ENCODE measurements at places on chromosomes 6 and 20.
A peak's percentile ranks its signal among the peaks of the same experiment; 100 is the strongest.

- H3K27ac ChIP-seq, result no peak overlapping the region
- no peak overlapping the region for H3K4me3 ChIP-seq
- peaks cover 64% of the 10 kb centered on the region for H3K27me3 ChIP-seq
- no peaks in the 10 kb centered on the region for H3K36me3 ChIP-seq
Observed at GRCh38 chr20:45291526-45291925, 15.1 kb upstream of the RBPJL start.

GRCh38 chr6:129292836-129293235 is 409.9 kb downstream of the LAMA2 start:
- peaks cover 58% of the 10 kb centered on the region for H3K36me3 ChIP-seq
- no peak overlapping the region for H3K4me3 ChIP-seq
- no peak overlapping the region for H3K27ac ChIP-seq
- H3K4me1 ChIP-seq, result peaks cover 5% of the 10 kb centered on the region
- no peak for DNase-seq

GRCh38 chr6:109178921-109179320 is 83.6 kb downstream of the CEP57L1 start:
- H3K36me3 ChIP-seq, result no peaks in the 10 kb centered on the region
- peaks cover 11% of the 10 kb centered on the region for H3K4me1 ChIP-seq
- no peak overlapping the region for H3K4me3 ChIP-seq
- no peak overlapping the region for H3K27ac ChIP-seq

GRCh38 chr6:16591396-16592222 is 169.7 kb downstream of the ATXN1 start:
- H3K27ac ChIP-seq, result no peak overlapping the region
- no peak overlapping the region for H3K4me3 ChIP-seq
- no peak for DNase-seq
- no peaks in the 10 kb centered on the region for H3K27me3 ChIP-seq
- no peaks in the 10 kb centered on the region for H3K36me3 ChIP-seq

- no peak for DNase-seq
- H3K27ac ChIP-seq, result no peak overlapping the region
- no peaks in the 10 kb centered on the region for H3K36me3 ChIP-seq
Observed at GRCh38 chr6:106146852-106147351, 60.8 kb downstream of the PRDM1 start.

- H3K27me3 ChIP-seq, result no peaks in the 10 kb centered on the region
- H3K4me3 ChIP-seq, result peak overlapping the region; percentile 17
- no peaks in the 10 kb centered on the region for H3K36me3 ChIP-seq
- H3K27ac ChIP-seq, result peak overlapping the region; percentile 67
- peaks cover 35% of the 10 kb centered on the region for H3K4me1 ChIP-seq
- no peak for DNase-seq
Observed at GRCh38 chr6:90177544-90178383, 118.9 kb downstream of the BACH2 start.

- H3K4me1 ChIP-seq, result no peaks in the 10 kb centered on the region
- H3K27me3 ChIP-seq, result no peaks in the 10 kb centered on the region
- no peak overlapping the region for H3K27ac ChIP-seq
- H3K4me3 ChIP-seq, result no peak overlapping the region
Observed at GRCh38 chr6:84977363-84977705, 212.9 kb upstream of the TBX18 start.

DNA sequence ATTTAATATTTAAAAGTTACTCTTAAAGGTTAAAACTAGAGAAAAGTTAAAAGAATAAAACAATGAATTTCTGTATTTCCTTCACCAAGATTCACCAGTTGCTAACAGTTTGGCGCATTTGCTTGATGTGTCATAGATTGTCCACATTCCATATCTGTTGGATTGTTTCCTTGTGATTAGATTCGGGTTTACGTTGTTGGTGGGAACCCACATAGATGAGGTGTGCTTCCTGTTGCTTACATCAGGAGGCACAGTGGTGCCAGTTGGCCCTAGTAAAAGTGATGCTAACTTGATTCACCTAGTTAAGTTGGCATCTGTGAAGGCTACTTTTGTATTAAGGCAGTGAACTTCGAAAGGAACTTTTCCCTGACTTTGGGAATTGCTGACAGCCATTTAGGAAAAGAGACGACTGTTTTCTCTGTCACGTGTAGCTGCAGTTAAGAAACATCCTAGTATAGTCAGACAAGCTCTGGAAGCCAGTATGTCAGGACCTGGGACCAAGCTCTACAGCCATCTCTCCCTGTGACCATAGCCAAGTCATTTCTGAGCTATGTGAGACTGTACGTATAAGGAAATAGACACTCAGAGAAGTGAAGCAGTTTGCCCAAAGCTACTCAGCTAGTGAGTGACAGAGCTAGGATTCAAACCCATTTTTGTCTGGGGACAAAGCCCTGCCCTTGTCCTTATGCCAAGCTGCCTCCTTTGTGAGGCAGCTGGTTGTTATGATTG is 49.0 kb downstream of the PPARD start:
- no peak for DNase-seq
- H3K4me3 ChIP-seq, result no peak overlapping the region
- no peak overlapping the region for H3K27ac ChIP-seq
- no peaks in the 10 kb centered on the region for H3K27me3 ChIP-seq
- H3K36me3 ChIP-seq, result no peaks in the 10 kb centered on the region

- H3K27ac ChIP-seq, result no peak overlapping the region
- no peaks in the 10 kb centered on the region for H3K36me3 ChIP-seq
- H3K4me1 ChIP-seq, result peaks cover 7% of the 10 kb centered on the region
- H3K27me3 ChIP-seq, result no peaks in the 10 kb centered on the region
Observed at GRCh38 chr6:76861403-76861802, 601.9 kb downstream of the HTR1B start.

DNA sequence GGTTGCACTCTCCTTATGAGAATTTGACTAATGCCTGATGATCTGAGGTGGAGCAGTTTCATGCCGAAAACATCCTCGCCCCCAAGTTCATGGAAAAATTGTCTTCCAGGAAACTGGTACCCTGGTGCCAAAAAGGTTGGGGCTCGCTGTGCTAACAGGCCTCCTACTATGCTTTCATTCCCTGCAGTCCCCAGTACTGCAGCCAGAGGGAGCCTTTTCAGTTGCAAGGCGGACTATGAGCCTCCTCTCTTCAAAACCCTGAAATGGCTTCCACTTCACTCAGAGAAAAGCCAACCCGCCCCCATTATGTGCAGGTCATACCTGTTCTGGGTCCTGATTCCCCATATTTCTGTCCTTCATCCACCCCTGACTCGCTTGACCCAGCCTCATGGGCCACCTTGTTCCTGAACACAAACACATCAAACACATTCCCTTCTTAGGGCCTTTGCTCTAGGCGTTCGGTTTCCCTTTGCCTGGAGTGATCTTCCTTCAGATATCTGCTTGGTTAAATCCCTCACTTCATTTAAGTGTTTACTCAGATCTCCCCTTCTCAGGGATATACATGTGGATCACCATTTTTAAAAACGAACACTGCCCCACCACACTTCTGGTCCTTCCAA is 173.7 kb downstream of the PHACTR1 start:
- H3K36me3 ChIP-seq, result no peaks in the 10 kb centered on the region
- H3K4me3 ChIP-seq, result no peak overlapping the region
- H3K4me1 ChIP-seq, result peaks cover 19% of the 10 kb centered on the region
